ENCODE measurements at places on chromosomes 3 and 15.

- DNase-seq, result peak; percentile 24
Observed at GRCh38 chr3:44439499-44440295, 37.8 kb downstream of the ZNF445 start.

DNA sequence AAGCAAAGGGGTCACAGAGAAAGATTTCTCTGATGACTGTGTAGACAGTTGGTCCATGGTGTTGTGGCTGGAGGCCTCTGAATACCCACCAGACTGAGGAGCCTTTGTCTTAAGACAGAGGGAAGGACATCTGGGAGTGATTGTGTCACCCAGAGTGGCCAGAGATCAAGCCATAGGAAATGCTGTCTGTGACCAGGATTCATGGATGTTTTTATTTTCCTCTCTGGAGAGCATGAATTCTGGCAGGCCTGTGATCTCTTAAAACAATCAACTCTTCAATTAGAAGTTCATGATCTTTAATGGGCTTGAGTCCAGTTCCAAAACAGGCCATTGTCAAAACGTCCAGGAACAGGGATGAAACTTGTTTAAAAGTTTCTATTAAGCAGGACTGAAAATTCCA, 198.9 kb upstream of the CTDSPL start:
- DNase-seq, result no peak

DNA sequence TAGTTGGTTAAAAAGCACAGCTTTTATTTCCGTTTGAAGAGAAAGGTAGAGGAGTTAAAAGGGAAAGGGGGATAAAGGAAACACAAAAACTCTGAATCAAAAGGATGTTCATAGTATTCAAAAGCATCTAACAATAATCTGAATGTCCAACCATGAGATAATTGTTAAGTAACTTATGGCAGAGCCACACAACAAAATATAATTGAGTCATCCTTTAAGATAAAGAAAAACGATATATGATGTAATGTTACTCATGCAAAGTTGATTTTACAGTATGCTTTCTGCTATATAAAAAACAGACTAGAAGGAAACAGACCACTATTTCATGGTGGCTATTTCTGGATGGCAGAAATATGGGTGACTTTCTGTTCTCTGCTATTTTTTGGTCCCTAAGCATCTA, 3.9 kb downstream of the XPC start:
- DNase-seq, result no peak

- no peak for DNase-seq
Observed at GRCh38 chr3:134690226-134690625, 39.4 kb upstream of the KY start.

GRCh38 chr3:44976002-44976815, at the start of the genes EXOSC7 and ZDHHC3:
TSS of gene EXOSC7 (plus strand) at chr3:44976244. CDS start at chr3:44976278, 34 bp downstream.
TSS of gene ZDHHC3 (minus strand) at chr3:44976174. CDS start at chr3:44959436, 16,738 bp downstream.
- peak; percentile 74 for DNase-seq

DNA sequence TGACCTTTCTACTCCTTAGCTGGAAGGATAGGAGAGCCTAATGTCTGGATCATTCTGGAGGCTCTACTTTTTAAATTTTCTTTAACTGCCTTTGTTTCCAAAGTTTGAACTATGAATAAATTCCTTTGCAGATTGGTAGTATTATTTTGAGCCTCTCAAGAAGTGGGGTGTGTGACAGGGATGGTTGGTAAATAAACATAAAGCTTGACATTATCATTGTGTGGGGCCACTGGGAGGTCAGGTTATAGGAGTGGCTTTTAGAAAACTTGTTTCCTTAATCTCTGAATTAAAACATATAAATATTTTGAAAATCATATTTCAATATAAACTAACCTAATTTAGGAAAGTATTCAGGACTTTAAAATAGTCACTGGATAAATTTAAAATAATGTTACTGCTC, 89.3 kb downstream of the OTOL1 start:
- DNase-seq, result no peak

DNA sequence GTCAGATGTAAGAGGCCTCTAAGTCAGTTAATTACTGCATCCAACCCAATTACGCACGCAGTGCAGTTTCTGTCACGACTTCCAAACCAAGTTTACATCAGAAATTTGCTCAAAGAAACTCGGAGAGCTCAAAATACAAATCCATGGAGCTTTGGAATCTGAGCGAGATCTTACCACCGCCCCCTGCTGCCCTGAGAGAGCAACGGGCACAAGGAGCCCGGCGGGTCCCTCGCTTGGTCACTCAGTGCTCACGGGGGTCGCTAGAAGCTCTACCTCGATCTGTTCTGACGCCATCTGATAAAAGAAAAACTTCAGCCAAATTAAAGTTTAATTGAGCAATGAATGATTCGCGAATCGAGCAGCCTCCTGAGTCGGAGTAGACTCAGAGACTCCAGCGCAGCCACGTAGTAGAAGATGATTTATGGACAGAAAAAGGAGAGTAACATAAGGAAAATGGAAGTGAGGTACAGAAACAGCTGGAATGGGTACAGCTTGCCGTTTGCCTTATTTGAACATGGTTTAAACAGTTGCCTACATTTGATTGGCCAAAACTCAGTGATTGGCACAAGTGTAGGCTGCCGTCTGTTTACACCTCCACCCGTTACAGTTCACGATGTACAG, 232.7 kb upstream of the ATP10A start:
- DNase-seq, result no peak

DNA sequence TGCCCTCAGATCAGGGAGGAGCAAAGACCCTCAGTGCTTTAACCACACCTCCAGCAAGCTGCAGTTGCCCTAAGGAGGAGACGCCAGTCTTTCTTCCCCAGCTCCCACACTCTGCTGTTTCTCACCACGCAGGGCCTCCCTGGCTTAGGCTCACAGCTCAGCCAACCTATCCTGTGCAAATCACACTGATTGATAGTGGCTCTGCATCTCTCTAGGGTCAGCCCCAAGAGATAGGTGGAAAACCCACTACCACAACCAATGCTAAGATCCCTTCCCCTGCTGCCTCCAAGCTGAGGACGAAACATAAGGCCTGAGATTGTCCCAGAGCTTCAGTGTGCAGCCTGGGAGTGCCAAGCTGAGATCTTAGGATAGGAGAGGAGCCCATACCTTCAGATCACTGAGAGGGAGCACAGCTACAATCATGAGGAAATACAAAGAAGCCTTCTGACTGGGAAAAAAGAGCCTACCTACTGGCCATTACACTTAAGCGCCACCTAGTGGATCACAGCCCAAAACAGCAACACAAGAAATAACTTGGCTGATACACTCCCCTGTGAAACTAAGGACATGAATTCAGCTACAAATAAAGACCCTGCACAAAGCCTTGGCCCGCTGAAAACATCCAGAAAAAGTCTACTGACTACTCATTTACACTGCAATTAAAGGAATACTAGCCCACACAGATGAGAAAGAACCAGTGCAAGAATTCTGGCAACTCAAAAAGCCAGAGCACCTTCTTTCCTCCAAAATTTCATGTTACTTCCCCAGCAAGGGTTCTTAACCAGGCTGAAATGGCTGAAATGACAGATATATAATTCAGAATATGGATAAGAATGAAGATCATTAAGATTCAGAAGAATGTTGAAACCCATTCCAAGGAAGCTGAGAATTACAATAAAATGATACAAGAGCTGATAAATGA, 271.5 kb upstream of the DCBLD2 start:
- no peak for DNase-seq

- DNase-seq, result no peak
Observed at GRCh38 chr3:142738396-142738795, 14.6 kb downstream of the TRPC1 start.

DNA sequence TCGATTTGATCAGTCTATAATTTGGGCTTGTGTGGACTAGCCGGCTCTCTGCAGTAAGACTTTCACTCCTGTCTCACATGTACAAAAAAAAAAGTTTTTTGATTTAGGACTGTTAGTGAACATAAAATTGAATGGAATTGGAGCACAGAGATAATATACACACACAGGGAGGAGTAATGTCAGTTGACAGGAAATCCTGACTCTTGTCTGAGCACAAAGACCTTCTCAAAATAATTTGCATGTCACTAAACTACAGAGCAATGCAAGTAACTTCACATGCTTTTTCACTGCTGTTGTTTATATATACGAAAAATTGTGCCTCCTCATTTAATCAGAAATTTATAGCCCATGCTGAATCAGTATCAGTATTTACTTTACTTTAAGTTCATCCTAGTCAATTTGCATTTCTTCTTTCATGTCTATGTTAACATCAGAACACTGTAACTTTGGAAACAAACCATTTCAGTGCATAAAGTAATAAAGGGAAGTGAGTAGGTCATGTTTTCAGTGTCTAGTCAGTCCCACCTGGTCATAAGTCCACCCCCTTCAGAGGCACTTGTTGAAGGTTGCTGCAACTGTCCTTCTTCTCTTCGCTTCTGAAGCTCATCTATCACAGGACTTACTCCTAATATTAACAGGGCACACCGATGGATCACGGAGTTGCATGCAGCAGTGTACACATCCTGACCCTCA, 115.8 kb downstream of the FBXL22 start:
- DNase-seq, result no peak

GRCh38 chr15:43508991-43509659, 8.3 kb upstream of the MAP1A start:
- no peak for DNase-seq

DNA sequence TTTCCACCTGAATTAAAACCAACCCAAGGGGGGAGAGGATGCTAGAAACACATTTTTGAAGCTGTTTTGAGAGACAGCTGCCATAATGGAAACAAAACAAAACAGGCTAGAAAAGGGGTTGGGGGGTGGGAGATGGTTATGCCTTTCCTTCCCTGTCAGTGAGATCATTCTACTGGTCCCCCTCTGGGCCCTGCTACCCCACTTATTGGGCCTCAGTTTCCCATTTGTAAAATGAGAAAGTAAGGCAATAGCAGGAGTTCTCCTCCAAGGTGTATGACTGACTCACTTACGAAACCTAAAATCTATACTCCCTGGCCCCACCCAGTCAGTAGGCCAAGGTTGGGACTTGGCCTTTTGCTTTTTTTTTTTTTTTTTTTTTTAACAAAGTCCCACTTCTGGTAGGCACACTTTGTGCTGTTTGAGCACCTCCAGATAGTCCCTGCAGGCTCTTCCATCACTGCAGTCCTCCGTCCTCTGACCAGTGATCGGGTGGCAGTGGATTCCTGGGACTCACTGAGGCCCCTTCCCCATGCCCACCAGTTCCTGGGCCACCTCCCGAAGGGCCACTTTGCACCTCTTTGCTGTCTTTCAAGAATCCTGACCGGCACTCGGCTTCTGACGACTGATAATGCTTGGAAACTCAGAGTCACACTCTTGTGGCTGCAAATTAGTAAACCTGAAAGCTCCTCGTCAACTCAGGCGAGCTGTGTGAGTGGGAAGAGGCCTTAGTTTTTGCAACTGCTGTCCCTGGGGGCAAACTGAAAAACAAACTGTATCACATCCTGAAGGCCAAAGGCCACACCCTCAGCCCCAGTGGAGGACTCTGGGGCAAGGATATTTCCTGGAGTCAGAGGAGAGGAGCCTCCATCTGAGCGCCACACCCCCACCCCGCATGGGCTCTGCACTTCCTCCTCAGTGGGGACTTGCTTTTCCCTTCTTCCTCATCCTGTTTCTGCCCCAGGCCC, 6.7 kb upstream of the PSTPIP1 start:
- no peak for DNase-seq

- DNase-seq, result no peak
Observed at GRCh38 chr15:48467801-48468200, 136.6 kb downstream of the DUT start.

DNA sequence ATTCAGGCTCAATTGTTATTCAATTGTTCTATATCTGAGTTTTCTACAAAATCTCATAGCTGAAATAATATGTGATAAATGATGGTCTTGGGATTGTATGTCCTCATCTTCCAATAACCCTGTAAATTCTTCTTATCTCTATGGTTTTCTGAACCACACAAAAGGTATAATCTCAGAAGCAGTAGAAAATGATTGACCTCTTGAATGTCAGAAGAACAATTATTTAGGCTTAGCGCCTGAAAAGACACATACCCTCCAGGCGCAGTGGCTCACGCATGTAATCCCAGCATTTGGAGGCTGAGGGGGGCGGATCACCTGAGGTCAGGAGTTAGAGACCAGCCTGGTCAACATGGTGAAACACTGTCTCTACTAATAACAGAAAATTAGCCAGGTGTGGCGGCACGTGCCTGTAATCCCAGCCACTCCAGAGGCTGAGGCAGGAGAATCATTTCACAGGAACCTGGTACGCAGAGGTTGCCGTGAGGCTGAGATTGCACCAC, 288.0 kb upstream of the TBC1D5 start:
- no peak for DNase-seq

GRCh38 chr3:87307805-87308204, 31.4 kb upstream of the POU1F1 start:
- no peak for DNase-seq

DNA sequence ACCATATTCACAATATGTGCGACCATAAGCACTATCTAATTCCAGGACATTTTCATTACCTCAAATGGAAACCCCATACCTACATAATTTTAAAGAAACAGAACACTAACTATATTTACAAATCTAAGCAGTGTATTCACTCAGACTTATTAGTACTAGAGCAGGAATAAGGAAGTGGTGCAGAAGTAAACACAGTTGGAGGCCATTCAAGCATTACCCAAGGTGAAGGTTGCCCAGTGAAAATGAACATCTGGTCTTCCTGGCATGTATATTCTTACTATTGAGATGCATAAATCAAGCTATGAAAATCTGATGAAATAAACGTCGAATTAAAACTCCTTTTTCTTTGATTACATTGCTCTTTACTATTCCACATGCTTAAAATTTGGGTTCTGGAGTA, 78.9 kb upstream of the TTC14 start:
- no peak for DNase-seq

- no peak for DNase-seq
Observed at GRCh38 chr3:18559331-18559842, 134.2 kb upstream of the SATB1 start.

GRCh38 chr3:119690043-119690656, 12.7 kb upstream of the CFAP91 start:
- DNase-seq, result no peak

DNA sequence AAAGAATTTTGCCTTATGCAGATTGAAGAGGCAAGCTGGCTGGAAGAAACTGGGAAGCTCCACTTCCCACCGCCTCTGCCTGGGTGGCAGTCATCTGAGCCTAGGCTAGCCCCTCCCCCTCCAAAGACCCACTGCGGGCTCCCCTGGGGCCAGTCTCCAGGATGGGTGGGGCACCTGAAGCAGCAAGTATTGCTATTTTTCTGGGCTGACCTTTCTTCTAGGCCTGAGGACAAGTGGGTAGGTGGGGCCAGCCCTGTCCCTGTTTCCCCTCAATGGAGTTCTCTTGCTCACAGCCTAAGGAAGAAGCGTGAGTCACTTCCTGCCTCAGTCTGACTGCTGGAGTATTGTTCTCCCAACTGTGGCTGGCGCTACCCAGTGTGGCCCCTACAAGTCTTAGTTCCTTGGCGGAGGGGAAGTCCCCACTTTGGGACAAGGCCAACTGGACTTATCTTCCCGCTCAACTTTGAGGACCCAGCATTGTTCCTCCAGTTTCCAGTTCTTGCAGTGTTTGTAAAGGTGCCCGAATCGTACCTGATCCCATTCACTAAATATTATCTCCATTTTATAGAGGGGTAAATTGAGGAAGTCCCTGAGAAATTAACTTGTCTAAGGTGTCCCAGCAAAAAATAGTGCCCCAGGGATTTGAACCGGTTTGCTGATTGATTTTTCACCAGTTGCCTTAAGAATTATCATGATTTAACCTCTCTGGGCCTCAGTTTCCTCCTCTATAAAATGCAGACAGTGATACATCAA, 1.4 kb downstream of the FURIN start:
- DNase-seq, result no peak

GRCh38 chr15:59521443-59521842, 83.5 kb downstream of the FAM81A start:
- DNase-seq, result no peak

All from stimulated activated CD8-positive, alpha-beta memory T cell treated with anti-CD3 and anti-CD28 coated beads, Interleukin-2, amount 100 ng/mL, for 1 hour (primary cell).